Sigmoid colon (tissue), 7 donors: ENCODE measurements at places on chromosomes 5 and 9.

GRCh38 chr9:114446036-114446435, 58.3 kb upstream of the AKNA start:
- no peak for DNase-seq

- no peak for DNase-seq
Measured at GRCh38 chr9:129059796-129060785, 20.8 kb upstream of the DOLPP1 start.

DNA sequence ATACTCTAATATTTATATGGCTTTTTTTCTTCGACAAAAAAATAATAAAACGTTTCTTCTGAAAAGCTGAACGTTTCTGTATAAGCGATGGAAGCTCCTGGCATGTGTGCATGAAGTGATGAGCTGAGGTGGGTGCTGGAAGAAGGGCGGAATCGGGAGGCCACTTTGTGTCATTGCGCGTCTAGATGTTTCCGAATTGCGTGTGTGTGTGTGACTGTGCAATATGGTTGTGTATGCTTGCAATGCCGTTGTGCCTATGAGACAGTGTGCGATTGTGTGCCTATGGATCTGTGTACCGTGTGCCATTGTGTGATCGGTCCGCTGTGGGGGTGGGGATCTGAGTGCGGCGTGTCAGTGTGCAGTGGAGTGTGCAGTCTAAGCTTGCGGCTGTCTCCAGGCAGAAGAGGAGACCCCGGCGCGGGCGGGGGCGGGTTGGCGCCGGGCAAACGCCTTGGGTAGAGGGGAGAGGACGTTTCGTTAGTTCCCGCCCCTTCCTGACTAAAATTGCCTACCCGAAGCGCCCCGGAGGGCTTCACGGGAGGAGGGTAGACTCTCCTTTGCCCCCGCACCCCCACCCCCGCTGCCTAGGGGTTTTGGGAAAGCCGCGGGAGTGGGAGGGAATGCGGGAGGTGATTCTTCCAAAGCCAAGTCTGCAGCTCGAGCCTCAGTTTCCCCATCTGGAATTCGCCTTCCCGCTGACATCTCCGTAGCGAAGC, 24.2 kb downstream of the PCDHGC5 start:
- DNase-seq, result no peak

- DNase-seq, result no peak
Measured at GRCh38 chr9:108094676-108094993, 605.1 kb upstream of the KLF4 start.

GRCh38 chr5:176748073-176748966, 62.0 kb upstream of the UNC5A start:
- DNase-seq, result no peak

DNA sequence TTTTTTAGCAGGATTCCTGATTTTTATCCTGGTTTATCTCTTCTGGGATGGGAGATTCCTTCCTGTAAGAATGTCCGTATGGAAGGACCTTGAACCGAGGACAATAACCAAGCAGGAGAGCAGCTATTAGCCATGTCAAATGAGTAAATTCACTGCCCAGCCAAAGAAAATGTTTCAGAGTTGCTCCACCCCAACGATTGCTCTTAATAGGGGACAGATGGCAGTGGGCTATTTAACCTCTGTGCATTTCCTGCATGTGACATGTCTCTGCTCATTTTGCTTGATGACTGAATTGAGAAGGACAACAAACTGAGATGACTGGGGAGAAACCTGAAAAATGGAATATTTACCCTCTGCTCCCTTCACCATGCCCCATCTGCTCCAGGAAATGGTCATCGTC, 479.9 kb upstream of the ZNF462 start:
- DNase-seq, result no peak

- DNase-seq, result no peak
Measured at GRCh38 chr5:13143214-13143613, 801.3 kb downstream of the DNAH5 start.

DNA sequence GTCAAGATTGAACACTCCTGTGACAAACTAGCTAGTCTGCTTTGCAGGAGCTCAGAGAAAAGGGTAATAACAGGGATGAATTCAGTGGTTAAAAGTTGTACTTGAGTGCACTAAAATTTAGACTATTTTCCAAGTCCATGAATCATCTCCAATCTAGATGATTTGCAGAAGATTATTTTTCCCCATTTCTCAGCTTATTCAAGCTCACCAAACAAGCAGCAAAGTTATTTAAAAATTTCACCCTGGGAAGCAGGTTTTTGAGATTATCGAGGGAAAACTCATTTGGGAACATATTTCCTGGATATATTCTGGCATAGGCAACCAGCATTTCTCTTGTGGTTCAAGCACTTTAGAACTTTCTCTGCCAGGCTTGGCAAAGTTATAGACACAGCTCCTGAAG, 311.4 kb downstream of the TLE1 start:
- no peak for DNase-seq

GRCh38 chr9:119369680-119370366, 588 bp upstream of the BRINP1 start:
- DNase-seq, result no peak

DNA sequence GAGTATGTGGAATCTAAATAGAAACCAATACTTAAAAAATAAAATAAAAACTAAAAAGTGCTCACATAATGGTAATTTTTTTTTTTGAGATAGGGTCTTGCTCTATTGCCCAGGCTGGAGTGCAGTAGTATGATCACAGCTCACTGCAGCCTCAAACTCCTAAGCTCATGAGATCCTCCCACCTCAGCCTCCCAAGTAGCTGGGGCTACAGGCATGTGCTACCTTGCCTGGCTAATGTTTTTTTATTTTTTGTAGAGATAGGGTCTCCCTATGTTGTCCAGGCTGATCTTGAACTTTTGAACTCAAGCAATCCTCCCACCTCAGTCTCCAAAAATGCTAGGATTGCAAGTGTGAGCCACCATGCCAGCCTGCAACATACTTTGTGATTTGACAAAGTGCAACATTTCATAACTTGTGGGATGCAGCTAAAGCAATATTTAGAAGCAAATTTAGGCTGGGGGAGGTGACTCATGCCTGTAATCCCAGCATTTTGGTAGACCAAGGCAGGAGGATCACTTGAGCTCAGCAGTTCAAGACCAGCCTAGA, 18.4 kb downstream of the AP3B1 start:
- DNase-seq, result no peak

GRCh38 chr9:19471737-19472648, 63.2 kb downstream of the ACER2 start:
- peak; percentile 77 for DNase-seq

DNA sequence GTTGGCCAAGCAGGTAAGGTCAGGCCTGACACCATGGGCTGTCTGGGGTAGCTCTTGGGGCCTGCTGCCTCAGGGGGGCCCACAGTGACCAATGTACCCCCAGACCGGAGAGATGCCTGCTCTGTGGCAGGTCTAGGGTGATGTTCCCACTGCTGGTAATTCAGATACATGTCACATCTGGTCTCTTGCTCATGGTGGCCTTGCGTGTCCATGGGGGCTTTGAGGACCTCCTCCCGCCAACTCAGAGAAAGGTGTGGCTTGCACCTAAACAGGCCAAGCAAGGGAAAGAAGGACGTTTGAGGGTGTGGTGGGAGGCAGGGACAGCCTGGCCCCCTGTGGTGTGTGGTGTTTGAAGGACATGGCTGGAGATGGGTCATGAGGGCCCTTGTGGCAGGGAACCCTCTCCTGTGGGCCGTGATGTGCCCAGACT, 75.2 kb downstream of the PHF2 start:
- peak; percentile 51 for DNase-seq

- no peak for DNase-seq
Measured at GRCh38 chr9:259405-260404, 45.0 kb downstream of the DOCK8 start.

- DNase-seq, result no peak
Measured at GRCh38 chr5:4553978-4554377, 586.2 kb upstream of the ADAMTS16 start.

DNA sequence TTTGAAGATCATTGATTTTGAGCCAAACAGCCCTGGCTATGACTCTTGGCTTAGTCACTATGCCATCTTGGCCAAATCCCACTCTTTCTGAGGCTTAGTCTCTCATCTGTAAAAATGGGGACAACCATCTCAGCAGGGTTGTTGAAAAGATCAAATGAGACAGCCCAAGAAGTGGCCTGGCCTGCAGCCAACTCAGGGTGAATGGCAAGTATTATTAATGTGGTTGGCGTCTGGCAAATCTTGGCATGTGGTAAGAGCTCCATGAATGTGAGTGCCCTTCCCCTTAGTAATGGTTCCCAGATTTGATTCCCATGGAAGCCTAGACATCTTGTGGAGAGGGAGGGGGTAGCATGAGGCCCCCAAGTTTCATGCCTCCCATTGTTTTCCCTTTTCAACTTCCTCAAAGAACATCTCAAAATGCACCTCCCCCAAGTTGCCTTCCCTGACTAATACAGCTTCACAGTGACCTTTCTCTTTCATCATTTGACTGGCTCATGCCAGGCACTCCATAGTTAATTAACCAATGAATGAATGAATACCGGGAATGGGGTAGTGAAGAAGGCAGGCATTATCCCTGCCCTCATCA, 11.8 kb upstream of the TGFBI start:
- peak; percentile 69 for DNase-seq

DNA sequence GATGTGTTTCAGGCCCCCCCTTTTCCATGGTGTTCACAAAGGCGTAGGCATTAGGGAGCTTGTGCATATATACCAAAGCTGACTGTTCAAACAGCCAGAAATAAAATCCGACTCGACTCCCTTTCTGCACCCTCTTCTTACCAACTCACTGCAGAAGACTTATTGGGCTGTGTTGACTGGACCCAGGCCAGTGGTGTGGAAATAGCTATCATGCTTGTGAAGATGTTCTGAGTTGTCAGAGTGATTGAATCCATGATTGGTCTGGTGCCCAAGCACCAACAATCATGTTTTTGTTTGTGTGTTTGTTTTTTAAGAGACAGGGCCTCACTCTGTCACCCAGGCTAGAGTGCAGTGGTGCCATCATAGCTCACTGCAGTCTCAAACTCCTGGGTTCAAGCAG, 21.6 kb downstream of the TJP2 start:
- no peak for DNase-seq

GRCh38 chr5:179267071-179267670, 78.1 kb downstream of the ADAMTS2 start:
- peak; percentile 68 for DNase-seq

GRCh38 chr5:160699301-160699700, 152.7 kb downstream of the ATP10B start:
- DNase-seq, result no peak

GRCh38 chr5:127298036-127298429, 7.4 kb downstream of the MEGF10 start:
- no peak for DNase-seq

- DNase-seq, result no peak
Measured at GRCh38 chr5:176131771-176132170, 106.5 kb upstream of the SIMC1 start.

GRCh38 chr5:36045895-36046294, 20.8 kb downstream of the UGT3A2 start:
- no peak for DNase-seq

DNA sequence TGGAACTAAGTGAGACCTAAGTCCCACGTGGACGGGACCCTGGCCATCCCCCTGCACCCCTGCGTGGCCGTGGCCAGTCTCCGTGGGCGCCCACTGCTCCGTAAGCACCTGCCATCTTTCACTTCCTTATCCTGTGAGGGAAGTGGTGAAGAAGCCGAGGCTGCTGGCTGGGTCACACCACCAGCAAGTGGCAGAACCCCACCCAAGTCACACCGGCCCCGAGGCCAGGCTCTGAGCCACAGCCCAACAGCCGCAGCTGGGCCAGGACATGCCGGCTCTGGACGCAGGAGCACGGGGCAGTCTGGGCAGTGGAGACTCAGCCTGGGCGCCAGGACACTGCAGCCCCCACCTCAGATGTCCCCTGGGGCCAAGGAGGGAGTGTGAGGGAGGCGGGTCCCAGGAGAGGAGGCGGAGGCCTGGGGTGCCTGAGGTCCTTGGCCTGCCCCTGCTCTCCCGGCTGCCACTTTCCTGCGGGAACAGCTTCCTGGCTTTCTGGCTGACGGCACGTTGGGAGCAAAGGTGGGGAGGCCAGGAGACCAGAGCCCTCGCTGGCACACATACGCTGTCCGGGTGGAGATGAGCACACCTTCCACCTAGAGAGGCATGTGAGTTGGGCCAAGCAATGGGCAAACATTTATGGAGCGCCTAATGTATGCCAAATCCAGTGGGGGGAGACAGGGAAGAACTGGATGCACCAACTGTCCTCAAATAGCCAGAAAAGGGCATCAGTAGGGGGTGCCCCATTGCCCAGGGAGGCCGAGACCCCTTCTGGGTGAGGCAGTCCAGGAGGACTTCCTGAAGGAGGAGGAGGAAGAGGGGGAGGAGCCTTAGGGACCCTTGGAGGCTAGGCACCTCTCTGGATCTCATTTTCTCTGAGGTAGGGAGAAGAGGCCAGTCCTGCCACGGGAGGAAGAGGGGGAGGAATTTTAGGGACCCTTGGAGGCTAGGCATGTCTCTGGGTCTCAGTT, 43.9 kb upstream of the EGFL7 start:
- no peak for DNase-seq

DNA sequence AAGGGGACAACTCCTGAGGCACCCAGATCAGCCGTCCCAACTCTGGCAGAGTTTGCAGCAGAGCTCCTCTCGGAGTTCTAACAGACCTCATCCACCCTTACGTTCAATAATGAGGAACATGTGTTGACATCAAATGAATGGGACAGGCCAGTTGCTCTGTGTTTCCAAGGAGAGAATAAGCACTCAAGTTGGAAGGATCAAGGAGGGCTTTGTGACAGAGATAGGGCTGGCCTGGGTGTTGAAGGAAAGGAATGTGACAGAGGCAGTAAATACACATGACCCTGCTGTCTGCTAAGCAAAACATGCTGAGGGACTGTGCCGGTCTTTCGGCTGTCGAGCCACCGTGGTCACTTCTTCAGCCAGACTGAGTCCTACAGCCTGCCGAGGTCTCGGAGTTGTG, 48.2 kb downstream of the GPR107 start:
- peak; percentile 30 for DNase-seq

DNA sequence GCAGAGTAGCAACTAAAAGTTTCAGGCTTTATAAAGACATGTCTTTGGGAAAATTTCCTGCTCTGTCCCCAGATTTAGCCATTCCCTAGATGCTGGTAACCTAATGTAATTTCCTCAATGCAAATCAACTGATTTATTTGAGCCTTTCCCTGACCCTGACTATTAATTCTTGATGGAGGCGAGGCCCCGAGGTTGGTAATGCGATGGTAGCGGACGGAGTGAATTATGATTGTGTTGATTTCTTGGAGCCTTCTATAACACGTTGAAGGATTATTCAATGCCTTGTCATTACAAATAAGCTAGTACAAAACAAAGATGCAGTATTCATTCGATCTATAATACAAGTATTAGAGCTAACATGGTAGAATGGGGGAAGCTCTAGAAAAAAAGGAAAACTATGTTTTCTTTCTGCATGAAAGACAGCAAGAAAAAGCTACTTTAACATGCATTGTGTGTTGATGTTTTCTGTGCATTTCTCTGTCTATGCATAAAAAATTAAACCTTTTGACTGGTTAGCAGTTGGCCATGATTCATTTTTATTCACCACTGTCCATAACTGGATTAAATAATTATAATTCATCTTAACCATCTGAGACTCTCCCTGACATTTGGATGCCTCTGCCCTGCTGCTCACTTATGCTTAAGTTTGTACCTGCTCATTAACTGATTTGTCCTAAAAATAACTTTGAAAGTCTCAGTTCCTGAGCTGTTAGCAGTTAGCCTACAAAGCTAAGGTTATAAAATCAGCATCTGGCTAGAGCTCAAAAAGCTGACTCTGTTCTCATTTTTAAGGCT, 490.2 kb upstream of the NUDT12 start:
- no peak for DNase-seq

GRCh38 chr5:179603308-179603707, 20.2 kb downstream of the HNRNPH1 start:
- DNase-seq, result peak; percentile 51

GRCh38 chr5:63111891-63112290, 533.3 kb downstream of the LRRC70 start:
- no peak for DNase-seq
